Upper lobe of left lung (tissue), 6 donors: ENCODE measurements at places on chromosomes 6 and 20.
A peak's percentile ranks its signal among the peaks of the same experiment; 100 is the strongest.

DNA sequence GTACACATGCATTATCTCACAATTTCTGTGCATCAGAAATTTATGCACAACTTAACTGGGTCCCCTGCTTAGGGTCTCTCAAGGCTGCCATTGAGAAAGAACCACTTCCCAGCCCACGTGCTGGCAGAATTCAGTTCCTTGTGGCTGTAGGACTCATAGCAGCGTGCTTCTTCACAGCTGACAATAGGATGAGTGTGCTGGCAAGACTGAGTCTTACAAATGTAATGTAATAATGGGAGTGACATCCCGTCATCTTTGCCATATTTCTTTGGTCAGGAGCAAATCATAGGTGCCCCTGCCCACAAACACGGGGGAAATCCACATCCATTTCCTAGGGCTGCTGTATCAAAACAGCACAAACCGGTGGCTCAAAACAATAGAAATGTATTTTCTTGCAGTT, 77.4 kb downstream of the FIG4 start:
- no peak overlapping the region for H3K4me3 ChIP-seq
- H3K27me3 ChIP-seq, result no peaks in the 10 kb centered on the region
- peaks cover 2% of the 10 kb centered on the region for H3K36me3 ChIP-seq
- peaks cover 16% of the 10 kb centered on the region for H3K4me1 ChIP-seq
- H3K27ac ChIP-seq, result no peak overlapping the region
- no peak for DNase-seq

DNA sequence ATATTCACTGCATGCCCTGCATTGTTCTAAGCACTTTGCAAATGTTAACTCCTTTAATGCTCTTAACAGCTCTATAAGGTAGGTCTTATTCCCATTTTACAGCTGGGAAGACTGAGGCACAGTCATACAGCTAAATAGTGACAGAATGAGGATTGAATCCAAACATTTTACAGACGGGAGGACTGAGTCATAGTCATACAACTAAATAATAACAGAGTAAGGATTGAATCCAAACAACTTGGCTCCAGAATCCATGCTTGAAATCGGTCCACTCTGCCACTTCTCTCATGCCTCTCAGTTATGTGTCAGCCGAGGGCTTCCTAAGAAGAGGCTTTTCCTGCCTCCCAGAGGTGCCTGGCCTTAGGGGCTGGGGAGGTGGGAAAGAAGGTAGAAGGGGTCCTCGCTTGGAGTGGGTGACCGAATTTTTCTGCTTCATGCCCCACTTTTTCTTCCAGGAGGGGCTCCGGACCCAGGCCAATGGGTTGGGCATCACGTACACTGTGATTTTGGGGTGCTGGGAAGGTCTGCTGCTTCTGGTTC, 137.4 kb upstream of the RNF24 start:
- H3K4me1 ChIP-seq, result peaks cover 17% of the 10 kb centered on the region
- no peak overlapping the region for H3K27ac ChIP-seq
- no peaks in the 10 kb centered on the region for H3K27me3 ChIP-seq

DNA sequence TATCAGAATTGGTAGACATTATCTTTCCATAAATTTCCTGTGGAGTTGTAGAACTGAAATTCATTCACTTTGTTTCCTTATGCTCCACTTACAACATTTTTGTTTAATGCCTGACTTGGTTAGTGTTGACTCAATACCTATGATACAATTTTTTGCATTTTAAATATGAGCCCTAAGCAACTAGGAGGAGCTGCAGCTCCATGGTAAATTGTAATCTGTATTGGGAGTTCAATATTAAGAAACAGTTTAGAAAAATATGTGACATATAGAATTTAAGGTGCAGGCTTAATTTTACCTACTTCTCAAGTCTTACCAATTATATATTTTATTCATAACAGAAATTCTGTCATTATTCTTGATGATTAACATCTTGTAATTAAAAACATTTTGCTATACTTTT, 868.3 kb downstream of the EYS start:
- no peaks in the 10 kb centered on the region for H3K27me3 ChIP-seq
- H3K4me1 ChIP-seq, result no peaks in the 10 kb centered on the region
- no peaks in the 10 kb centered on the region for H3K36me3 ChIP-seq
- no peak overlapping the region for H3K4me3 ChIP-seq
- DNase-seq, result no peak
- H3K27ac ChIP-seq, result no peak overlapping the region

GRCh38 chr20:4876731-4877130, 124.6 kb downstream of the SLC23A2 start:
- H3K27ac ChIP-seq, result no peak overlapping the region
- no peaks in the 10 kb centered on the region for H3K4me1 ChIP-seq
- H3K27me3 ChIP-seq, result no peaks in the 10 kb centered on the region
- H3K4me3 ChIP-seq, result no peak overlapping the region
- DNase-seq, result no peak

- no peak for DNase-seq
- no peaks in the 10 kb centered on the region for H3K27me3 ChIP-seq
- H3K36me3 ChIP-seq, result peaks cover 7% of the 10 kb centered on the region
- H3K27ac ChIP-seq, result no peak overlapping the region
- H3K4me1 ChIP-seq, result no peaks in the 10 kb centered on the region
Observed at GRCh38 chr6:149815788-149816187, 48.4 kb downstream of the LRP11 start.

DNA sequence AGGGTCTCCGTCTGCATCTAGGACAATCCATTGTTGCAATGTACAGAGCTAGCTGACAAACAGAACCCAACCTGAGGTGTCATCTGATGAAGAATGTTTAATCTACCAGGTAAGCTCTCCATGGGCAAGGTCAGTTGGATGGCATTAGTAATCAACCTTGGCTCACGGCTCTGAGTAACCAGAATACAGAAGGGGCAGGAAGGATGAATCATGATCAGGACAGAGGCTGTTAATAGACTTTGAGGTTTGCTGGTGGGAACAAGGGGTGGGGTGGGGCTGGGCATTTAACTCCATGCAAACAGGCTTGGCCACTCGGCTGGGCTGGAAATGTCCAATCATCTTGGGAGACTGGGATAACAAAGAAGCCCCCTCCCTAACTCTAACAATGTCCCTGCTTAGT, 77.1 kb upstream of the MRPS10 start:
- no peak for DNase-seq
- H3K4me3 ChIP-seq, result no peak overlapping the region
- H3K27ac ChIP-seq, result peak overlapping the region; percentile 8
- no peaks in the 10 kb centered on the region for H3K36me3 ChIP-seq
- no peaks in the 10 kb centered on the region for H3K27me3 ChIP-seq

GRCh38 chr6:27836783-27837624, 75.2 kb downstream of the OR2B2 start:
- DNase-seq, result peak; percentile 75
- no peaks in the 10 kb centered on the region for H3K36me3 ChIP-seq
- peak overlapping the region; percentile 97 for H3K27ac ChIP-seq
- H3K27me3 ChIP-seq, result no peaks in the 10 kb centered on the region

- H3K27ac ChIP-seq, result no peak overlapping the region
- H3K4me1 ChIP-seq, result no peaks in the 10 kb centered on the region
- no peaks in the 10 kb centered on the region for H3K27me3 ChIP-seq
- no peak overlapping the region for H3K4me3 ChIP-seq
Observed at GRCh38 chr6:137122612-137123011, 50.8 kb downstream of the IL22RA2 start.

DNA sequence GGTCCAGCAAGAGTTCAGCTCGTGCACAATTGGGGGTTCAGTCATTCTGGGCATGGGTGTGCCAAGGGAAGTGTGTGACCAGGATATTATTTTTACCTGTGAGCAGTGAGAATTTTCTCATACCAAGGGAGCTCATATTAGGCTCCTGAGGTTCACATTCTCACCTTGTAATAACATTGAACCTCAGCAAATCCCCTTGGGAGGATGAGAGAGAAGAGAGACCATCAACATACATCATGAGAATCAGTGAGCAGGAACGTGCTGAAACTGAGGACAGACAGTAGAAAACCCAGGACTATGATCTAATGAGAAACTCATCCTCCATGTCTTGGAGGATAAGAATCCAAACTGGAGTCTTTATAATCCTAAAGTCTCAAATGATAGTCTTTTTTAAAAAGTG, 33.4 kb upstream of the XRN2 start:
- no peak overlapping the region for H3K4me3 ChIP-seq
- no peak for DNase-seq
- H3K27ac ChIP-seq, result no peak overlapping the region
- H3K36me3 ChIP-seq, result no peaks in the 10 kb centered on the region
- H3K27me3 ChIP-seq, result no peaks in the 10 kb centered on the region

GRCh38 chr20:37095108-37095598, 644 bp downstream of the RBL1 start:
- peak overlapping the region; percentile 81 for H3K27ac ChIP-seq
- DNase-seq, result no peak
- H3K4me1 ChIP-seq, result peaks cover 11% of the 10 kb centered on the region
- H3K27me3 ChIP-seq, result no peaks in the 10 kb centered on the region
